Spleen (tissue), 13 donors: ENCODE measurements at places on chromosomes 13 and 19. TPM values are rescaled to one million over a fixed set of nuclear protein-coding genes. Genes with fewer than 3 reads are reported as not detected.

Gene EDNRB
- 51.5 TPM for total RNA-seq

Gene DIRAS1
- total RNA-seq = 2.5 TPM

DNA sequence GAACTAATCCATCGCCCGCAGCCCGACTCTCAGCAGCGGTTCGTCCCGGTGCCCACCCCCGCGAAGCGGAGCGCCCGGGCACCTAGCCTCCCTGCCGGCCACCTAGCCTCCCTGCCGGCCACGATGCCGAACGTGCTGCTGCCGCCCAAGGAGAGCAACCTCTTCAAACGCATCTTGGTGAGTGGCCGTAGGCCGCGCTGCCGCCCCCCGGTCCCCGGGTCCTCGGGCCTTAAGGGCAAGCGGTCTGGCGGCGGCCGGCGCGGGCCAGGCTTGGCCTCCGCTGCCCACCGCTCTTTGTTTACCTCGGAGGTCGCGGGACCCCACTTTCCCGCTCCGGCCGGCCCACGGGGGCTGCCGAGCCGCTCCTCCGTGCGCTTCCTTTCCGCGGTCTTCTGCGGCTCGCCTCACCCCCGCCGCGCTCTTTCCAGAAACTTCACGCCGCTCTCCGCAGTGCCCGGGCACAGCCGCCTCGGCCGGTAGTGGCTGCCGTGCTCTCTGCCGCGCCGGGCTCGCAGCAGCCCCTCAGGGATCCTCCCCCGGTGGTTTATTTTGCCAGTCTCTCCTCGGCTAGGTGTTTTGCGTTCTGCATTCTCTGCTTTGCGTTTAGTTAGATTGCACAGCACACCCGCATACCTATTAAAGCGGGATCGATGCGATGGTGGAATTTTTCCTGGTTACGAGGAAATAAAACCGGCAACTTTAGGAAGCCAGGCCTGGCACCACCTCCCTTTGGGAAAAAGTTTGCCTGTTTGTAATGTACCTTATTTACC lies 524 bp downstream of the NAA16 start:
- H3K36me3 ChIP-seq = no peaks in the 10 kb centered on the region
- DNase-seq = peak; percentile 92
- peaks cover 31% of the 10 kb centered on the region for H3K4me1 ChIP-seq
- peak overlapping the region; percentile 98 for H3K27ac ChIP-seq
- H3K4me3 ChIP-seq = peak overlapping the region; percentile 87
- no peaks in the 10 kb centered on the region for H3K27me3 ChIP-seq

Gene LSR
- 21.6 TPM for total RNA-seq

GRCh38 chr13:93529961-93530360 lies 303.4 kb downstream of the GPC6 start:
- H3K36me3 ChIP-seq = no peaks in the 10 kb centered on the region
- no peaks in the 10 kb centered on the region for H3K27me3 ChIP-seq
- no peak overlapping the region for H3K4me3 ChIP-seq
- no peak overlapping the region for H3K27ac ChIP-seq

Gene NOVA2
- 6.1 TPM for total RNA-seq

Gene PSPN
- total RNA-seq = 1.4 TPM

DNA sequence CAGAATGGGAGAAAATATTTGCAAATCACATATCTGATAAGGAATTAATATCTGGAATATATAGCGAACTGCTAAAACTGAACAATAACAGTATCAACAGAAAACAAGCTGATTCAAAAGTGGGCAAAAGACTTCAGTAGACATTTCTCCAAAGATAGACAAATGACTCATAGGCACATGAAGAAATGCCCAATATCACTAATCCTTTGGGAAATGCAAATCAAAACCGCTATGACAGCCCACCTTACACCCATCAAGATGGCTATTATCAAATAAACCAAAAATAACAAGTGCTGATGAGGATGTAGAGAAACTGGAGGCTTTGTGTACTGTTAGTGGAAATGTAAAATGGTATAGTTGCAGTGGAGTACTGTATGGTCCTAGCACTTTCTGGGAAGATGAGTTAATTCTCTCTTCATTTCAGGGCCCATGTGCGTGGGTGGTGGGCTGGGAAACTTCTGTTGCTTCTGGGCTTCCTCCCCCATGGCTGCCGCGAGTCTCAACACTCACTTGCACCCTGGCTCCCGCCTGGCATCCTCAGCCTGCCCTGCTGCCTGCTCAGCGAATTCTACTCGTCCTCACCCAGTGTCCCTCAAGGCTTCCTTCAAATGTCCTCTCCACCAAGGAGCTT lies 12.4 kb upstream of the GJA3 start:
- H3K36me3 ChIP-seq = no peaks in the 10 kb centered on the region
- H3K4me1 ChIP-seq = peaks cover 7% of the 10 kb centered on the region
- H3K27ac ChIP-seq = no peak overlapping the region

Gene KIR2DL3
- 1.1 TPM for total RNA-seq

Gene NKPD1
- total RNA-seq = 0.32 TPM
